ENCODE measurements at places on chromosomes 6 and 20.

- no peak for DNase-seq
These were observed 117.9 kb upstream of the AKAP12 start for GRCh38 chr6:151121900-151122299.

GRCh38 chr20:48536206-48536605 lies 291.6 kb downstream of the PREX1 start:
- DNase-seq, result no peak

DNA sequence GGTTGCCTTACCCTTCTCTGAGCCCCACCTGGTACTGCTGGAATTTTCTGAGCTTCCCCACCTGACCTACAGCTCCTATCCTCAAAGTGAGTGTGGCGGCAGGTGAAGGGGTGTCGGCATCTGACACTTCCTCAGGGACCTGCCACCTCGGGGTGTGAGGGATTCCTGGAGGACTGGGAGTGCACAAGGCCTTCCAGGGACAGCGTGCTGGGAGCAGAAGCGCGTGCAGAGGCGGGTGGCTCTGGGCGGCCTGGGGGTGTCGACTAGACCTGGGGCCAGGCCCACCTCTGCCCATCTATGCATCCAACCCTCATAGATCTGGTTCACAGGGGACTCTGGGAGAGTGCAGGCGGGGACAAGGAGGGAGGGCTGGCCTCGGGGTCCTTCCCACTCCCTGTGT lies 7.8 kb downstream of the DLGAP4 start:
- peak; percentile 37 for DNase-seq

- peak; percentile 34 for DNase-seq
These were observed 9.6 kb downstream of the L3MBTL3 start for GRCh38 chr6:130027948-130028347.

- peak; percentile 57 for DNase-seq
These were observed 11.8 kb upstream of the ZNF76 start for GRCh38 chr6:35247642-35248231.

GRCh38 chr6:25085756-25086155 lies 150.0 kb upstream of the RIPOR2 start:
- DNase-seq, result no peak

GRCh38 chr6:114169763-114170162 lies 173.1 kb downstream of the HS3ST5 start:
- DNase-seq, result no peak

DNA sequence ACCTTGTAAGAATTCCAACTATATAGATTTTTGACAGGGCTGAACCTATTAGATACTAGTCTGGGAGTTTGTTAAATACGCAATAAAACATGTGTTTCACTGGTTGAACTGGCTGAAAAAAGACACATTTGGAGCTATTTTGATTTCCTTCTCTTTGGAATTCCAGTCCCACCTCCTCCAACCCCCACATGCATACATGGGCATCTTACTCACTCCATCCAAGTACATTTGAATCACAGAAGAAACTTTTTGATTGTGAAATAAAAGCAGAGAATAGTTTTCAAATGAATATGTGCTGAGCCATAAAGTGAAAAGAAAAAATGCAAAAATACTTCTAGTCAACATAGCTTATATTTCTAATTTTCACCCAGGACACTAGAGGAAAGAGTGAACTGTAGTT lies 33.9 kb upstream of the STXBP5 start:
- no peak for DNase-seq

DNA sequence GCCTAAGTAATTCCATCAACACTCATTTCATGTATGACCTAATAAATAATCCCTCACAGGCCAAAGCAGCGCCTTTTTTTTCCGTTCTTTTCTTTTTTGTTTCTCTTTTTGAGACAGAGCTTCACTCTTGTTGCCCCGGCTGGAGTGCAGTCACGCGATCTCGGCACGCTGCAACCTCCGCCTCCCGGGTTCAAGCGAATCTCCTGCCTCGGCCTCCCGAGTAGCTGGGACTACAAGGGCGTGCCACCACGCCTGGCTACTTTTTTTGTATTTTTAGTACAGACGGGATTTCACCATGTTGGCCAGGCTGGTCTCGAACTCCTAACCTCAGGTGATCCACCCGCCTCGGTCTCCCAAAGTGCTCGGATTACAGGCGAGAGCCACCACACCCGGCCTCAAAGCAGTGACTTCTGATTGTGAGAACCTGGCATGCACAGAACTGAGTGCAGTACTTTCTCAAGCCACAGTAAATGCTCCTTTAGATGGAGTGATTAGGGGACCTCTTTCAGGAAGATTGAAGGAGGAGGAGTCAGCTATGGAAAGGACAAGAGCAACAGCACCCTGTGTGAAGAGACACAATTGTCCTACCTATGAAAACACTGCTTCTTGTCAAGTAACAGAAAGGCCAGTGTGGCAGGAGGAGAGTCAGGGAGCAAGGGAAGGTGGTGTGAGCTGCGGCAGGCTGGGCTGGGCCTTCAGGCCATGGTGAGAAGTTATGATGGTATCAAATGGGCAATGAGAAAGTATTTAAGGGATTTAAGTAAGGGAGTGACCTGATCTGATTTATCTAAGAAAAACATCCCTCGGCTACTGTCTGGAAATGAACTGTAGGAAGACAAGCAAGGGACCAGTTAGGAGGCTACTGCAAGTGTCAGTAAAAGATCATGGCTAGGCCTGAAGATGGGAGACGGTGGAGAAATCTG lies 1.7 kb upstream of the SCAF8 start:
- DNase-seq, result no peak

DNA sequence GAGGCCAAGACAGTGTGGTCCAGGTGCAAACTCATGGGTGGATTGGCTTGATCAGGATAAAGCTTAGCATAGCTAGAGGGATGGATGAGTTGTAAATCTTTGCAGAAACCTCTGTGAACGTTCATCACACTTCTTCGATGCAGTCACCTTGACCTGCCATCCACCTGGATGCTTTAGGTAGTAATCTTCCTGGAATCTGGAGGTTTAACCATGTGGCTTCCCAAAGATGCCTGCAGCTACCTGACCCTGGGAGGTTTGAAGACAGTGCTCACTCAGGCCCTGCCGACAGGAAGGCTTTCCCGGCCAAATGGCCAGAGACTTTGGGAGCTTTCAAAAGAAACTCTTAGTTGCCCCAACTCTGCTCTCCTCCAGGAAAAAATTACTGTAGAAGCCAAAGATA lies 55.4 kb upstream of the ERVFRD-1 start:
- no peak for DNase-seq
